ENCODE measurements at places on chromosomes 13 and 19. TPM values are rescaled to one million over a fixed set of nuclear protein-coding genes. Genes with fewer than 3 reads are reported as not detected.

The RFPL4AL1 gene
- not detected for total RNA-seq

- no peak for DNase-seq
Measured at GRCh38 chr13:69970520-69970919, 137.1 kb upstream of the ATXN8OS start.

DNA sequence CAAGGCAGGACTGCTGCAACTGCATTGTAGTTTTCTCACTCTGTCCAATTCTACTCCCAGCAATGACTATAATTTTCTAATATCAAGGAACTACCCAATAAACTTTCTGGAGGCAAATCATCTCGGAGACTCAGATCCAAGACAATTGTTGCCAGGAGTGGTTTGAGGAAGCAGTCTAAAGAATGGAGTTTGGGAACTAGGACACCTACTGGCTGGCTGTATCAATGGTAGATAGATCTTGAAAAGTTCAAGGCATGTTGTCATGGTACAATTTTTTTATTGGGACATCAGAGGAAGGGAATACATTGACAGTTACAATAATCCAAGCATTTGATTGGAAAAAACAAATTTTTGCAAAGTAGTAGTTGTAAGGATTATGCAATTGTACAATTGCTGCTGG, 648.3 kb upstream of the SLITRK6 start:
- no peak for DNase-seq

DNA sequence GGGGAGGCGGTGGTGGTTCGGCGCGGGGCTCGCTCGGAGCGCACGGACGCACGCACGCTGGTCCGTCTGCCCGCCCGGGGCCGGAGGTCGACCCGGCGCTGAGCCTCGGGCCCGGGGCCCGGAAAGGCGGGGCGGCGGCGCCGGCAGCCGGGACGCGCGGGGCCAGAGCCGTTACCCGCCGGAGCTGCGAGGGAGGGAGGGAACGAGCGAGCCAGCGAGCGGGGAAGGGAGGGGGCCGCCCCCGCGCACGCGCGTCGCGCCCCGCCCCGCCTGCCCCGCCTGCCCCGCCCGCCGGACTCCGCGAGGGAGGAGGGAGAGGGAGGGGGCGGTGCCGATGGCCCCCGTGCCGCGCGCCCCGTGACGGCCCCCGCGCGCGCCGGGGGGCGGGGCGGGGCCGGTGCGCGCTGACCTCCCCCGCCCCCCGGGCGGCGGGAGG, 15.0 kb downstream of the CIC start:
- DNase-seq: peak; percentile 84

DNA sequence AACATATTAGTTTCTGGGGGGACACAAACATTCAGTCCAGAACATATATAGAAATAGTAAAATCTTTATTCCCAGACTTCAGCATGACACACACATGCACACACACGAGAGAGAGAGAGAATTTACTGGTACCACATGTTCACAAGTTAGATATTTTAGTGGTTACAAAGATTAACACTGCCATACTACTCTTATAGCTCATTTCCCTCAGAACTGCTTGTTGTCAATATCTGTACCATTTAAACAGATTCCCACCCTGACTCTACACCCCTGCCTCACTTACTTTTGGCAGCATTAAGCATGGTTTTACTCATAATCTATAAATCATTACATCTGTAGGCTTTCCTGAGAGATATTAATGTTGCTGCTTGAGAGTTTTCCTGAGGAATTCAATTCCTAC, 524.7 kb upstream of the HTR2A start:
- no peak for DNase-seq
